ENCODE measurements at places on chromosomes 16 and 17.
A peak's percentile ranks its signal among the peaks of the same experiment; 100 is the strongest.

DNA sequence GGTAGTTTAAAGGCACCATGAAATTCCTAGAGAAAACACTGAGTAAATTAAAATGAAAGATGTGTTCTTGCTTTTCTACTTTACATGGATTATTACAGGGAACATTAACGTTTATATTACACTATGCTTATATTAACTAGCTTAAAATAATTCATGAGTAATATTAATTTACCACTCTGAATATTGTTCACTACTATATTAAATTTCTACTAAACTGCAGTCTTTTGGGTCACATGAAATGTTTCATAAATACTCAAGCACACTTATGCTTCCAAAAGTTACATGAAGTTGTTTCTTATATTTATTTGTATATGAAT lies 3.4 kb upstream of the MAP1LC3B start:
- no peak for DNase-seq

DNA sequence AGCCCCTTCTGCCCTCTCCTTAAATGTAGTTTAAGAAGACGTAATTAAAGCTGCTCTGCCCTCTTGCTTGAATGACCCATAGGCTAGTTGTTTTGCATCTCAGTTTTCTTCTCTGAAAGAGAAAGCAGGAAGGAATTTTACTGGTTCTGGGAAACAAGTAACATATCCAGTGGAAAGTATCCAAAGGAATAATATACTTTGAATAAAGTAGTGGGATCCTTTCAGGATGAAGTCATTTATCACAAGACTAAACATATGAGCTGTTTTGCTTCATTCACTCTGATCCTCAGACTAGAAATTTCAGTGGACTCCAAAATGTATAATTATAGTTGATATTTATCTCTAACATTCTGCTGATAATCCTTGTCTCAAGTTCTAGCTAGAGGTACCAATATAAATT lies 1297.6 kb upstream of the GOT2 start:
- DNase-seq = no peak

DNA sequence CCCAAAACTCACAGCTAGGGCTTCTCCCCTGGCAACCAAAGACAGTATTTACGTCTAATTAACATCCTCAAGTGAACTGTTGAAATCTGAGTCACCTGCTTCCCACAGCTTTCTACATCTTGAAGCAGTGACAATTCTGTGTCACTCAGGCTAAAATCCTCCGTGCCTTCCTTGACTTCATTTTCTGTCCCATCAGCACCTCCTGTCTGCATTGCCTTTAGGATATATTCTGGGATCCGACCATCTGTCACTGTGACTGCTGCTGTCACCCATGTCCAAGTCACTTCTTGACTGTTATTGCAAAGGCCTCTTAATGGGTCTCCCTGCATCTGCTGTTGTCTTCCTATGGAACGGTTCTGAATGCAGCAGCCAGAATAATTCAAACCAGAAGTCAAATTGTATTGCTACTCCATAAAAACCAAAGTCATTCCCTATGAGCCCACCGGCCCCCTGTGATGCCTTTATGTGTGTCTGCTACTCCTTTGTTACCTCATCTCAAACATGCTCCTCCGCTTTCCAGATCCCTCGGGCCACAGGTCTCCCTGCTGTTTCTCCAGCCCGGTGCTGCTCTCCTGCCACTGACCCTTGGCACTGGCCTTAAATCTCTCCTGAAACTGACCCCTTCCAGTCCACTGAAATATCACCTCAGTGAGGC lies 56.9 kb downstream of the WWP2 start:
- DNase-seq = no peak

- no peak for DNase-seq
Measured at GRCh38 chr17:17498606-17499301, 2.6 kb upstream of the RASD1 start.

DNA sequence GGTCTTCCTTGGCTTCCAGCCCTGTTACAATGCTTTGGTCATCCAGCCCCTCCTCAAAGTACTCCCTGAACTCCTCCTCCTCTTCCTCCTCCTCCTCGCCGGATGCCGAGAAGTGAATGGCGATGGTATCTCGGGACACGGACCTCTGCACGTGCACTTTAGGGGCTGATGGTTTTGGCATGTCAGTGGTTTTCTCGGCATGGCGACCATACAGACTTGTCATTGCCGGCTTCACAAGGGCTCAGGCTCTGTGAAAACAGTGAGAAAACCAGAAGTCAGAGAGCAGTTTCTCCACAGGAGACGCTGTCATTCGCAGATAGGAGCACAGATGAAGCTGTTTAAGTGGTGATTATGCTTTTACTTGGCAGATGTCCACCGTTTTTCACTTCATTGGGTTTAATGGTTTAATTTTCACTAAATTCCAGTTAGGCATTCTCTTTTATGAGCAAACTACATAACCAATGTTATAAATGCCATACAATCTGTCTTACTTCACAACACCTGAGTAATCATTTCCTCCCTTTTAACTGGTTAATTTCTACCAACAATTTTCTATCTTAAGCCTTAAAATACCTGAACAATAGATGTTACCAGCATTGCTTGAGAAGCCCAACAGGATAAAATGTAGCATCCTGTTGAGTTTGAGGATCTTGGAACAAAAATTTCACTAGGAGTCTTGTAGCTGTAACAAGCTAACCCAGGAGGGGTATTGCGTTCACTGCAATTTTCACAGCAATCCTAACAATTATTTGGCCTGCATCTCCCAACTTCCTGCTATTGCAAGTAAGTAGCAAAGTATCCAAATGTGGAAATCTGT lies 48.9 kb downstream of the TEX2 start:
- DNase-seq = no peak

GRCh38 chr17:47850692-47851573 lies at the start of gene SP6:
Gene SP6 (minus strand): TSS chr17:47851163. CDS start chr17:47848429, 2,734 bp downstream.
- peak; percentile 87 for DNase-seq

GRCh38 chr17:7558544-7559319 lies at the start of gene TNFSF13:
Gene TNFSF13 (plus strand): TSS chr17:7558750. CDS start chr17:7559040, 290 bp downstream.
- DNase-seq = peak; percentile 65

- DNase-seq = no peak
Measured at GRCh38 chr16:23092801-23093117, 56.5 kb downstream of the USP31 start.

- no peak for DNase-seq
Measured at GRCh38 chr17:60403523-60403810, 11.5 kb upstream of the USP32 start.

- no peak for DNase-seq
Measured at GRCh38 chr17:83203472-83204221, 124.2 kb downstream of the METRNL start.

DNA sequence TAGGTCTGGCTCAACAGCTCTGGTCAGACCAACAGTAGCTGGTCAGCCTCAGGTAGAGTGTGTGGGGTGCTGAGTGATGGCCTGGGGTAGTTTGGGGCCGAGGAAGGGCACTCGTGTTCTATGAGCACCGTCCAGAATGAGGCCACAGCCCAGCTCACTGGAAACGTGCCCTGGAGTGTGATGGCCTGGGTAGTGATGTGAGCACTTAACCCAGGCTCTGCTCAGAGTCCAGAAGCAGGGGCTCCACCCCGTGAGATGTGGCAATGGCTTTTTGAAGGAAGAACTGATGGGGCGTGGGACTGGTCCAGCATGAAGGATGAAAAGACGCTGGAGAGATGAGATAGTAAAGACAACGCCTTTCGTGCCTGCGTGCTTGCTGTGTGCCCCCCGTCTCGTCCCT lies 35.3 kb downstream of the NTN1 start:
- DNase-seq = no peak

- no peak for DNase-seq
Measured at GRCh38 chr16:9135797-9136196, 44.4 kb downstream of the HAPSTR1 start.

GRCh38 chr16:86508947-86509758 lies 1.2 kb upstream of the FOXF1 start:
- DNase-seq = peak; percentile 12

DNA sequence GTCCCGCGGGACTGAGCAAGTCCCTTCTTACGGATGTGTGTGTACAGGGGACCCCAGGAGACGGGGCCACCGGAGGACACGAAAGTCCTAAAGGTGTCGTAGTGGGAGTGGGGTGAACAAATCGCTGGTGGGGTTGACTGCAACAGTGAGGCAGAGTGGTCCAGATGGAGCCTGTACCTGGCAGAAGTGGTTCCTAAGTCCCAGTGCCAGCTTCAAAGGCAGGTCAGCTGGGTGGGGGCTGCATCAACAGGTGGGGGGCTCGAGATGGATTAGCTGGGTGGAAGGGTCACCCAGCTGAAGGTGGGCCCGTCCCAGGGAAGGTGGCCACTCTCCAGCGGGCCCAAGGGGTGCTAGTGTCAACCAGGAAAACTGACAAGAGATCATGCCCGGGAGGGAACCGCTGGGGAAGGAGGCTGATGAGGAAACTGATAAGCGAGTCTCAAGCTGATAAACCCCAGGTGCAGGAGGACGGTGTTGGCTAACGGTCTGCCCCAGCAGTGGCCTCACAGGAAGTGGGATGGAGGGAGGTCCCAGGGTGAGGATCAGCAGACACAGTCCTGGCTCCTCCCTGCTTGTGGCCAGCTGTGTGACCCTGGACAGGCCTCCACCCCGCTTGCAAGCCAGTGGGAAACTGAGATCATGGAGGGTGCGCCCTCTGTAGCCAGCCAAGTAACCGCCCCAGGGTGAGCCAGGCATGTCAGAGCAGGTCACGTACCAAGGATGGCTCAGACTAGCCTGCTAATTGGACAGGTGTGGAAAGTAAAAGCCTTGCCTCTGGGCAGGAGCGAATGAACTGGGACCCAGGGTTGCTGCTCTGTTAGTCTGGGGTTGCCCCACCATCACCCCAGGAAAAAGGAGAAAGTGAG lies 1.0 kb downstream of the ORAI3 start:
- peak; percentile 97 for DNase-seq

GRCh38 chr16:895371-895770 lies 75.4 kb downstream of the LMF1 start:
- no peak for DNase-seq

GRCh38 chr16:69276148-69277115 lies 34.7 kb upstream of the VPS4A start:
- peak; percentile 41 for DNase-seq

- no peak for DNase-seq
Measured at GRCh38 chr17:17153709-17154108, 52.4 kb downstream of the PLD6 start.

DNA sequence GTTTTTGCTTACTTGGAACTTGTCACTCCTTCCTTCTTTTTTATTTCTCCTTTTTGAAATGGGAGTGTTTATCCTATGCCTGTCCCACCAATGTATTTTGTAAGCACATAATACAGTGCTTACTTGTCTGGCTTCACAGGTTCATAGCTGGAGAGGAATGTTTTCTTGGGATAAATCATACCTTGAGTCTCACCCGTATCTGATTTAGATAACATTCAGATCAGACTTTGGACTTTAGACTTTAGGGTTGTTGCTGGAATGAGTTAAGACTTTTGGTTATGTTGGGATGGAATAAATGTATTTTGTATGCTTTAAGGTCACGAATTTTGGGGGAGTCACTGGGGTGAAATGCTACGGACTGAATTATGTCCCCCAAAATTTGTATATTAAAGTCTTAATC lies 13.0 kb upstream of the LRRC75A start:
- DNase-seq = no peak

DNA sequence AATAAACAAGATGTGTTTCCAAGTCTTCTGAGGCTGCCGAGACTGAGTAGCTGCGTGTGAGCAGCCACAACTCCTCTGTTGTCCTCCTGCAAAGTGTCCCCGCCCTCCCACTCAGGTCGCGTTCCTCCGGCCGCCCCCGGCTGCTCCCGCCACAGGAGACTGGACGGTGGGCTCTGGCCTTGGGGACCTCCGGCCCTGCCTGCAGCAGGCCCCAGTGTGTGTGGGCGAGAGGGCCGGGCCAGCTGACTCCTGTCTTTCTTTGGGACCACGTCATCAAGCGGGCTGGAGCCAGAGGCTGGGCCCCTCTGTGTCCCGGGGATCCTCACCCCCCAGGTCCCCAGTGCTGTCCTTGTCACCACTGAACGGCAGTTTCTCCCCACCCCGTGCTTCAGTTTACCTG lies 175.3 kb downstream of the NPIPB11 start:
- no peak for DNase-seq

DNA sequence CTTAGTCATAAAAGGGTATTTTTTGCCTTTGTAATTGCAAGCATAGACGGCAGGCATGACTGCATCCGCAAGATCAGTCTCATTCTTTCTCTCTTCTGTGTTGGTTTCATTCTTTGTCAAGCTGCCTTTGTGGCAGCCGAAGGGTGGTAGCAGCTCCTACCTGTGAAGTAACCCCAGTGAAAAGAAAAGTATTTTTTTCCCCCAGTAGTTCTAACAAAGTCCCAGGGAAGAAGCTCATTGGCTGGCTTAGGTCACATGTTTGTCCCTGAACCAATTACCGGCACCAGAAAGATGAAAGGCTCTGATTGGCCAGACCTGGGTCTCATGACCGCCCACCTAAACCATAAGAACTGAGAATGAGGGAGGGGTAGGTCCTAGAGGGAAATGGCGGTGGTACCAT lies 110.7 kb downstream of the RAP1GAP2 start:
- DNase-seq = no peak

GRCh38 chr17:72840019-72840418 lies 252.5 kb downstream of the SLC39A11 start:
- DNase-seq = no peak

- no peak for DNase-seq
Measured at GRCh38 chr16:73034374-73034773, 13.6 kb downstream of the ZFHX3 start.

DNA sequence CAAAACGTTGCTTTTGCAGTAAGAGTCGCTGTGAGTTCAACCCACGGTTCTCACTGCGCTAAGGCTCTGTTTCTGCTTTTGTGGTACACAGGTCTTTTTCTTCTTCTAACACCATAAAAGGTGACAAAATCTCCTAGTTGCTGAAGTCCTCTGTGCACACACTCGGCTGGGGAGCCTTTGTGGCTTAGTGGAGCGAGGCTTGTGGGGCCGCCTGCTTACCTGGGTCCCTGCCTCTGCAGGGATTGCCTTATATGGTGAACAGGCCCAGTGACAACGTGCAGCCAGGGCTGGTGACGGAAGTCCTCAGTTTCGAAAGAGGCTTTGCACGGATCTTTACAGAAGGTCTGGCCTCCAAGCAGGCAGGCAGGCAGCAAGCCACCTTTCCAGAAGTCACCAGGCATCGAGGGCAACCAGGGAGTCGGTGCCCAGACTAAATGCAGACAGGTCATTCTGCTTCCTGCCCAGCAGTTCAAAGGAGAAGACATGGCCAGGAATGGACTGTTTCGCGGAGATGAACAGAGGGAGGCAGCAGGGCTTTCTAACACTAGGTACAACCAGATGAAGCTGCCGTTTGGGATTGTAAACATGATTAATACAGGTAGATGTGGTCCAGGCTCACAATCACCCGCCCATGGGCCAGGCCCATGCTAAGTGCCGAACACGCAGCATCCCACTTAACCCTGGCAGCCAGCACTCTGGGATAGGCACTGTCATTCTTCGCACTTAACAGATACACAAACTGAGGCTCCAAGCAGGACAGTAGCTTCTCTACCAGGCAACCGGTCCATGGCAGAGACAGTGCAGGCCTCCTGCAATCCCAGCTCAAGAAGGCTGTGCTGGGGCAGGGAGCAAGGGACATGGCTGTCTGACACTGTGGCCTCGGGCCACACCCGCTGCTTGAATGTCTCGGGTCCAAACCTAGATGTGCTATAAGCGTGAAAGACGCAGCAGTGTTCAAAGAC lies 10.7 kb upstream of the MEAK7 start:
- DNase-seq = no peak

DNA sequence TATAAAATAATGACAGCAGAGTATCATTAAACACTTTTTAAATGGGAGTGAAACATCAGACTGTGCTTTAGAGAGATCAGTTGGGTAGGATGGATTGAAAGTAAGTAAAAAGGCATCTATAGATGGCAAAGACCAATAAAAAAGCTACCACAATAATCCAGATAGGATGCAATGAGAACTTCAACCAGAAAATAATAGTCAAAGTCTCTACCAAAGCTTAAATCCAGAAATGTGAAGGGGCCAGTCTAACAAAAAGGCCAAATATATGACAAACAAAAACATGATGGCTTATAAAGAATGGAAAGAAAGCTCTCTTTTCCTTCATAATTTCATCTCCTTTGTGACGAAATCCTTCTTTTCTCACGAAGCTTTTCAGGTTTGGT lies 12.3 kb downstream of the KANSL1 start:
- no peak for DNase-seq

All from MCF 10A (cell line).